ENCODE measurements at places on chromosomes 6 and 20. TPM values are rescaled to one million over a fixed set of nuclear protein-coding genes. Genes with fewer than 3 reads are reported as not detected.

DNA sequence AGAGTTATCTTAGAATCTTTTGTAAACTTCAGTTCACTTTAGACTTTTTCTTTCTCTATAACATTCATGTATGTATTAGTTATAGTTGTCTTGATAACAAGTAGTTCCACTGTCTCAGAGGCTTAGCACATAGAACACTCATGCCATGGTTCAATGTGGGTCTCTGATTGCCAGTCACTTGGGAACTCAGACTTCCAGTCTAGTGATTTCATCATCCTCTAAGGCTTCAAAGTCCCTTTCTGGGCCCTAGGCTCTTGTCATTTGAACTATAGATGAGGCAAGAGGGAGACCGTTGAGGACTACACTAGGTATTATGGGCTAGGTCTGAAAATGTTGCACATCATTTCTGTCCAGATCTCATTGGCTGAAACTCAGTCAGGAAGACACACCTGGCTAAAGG, 8.4 kb upstream of the EEF1E1 start:
- no peak for DNase-seq

The ZSCAN23 gene
- polyA plus RNA-seq, result 3.5 TPM

The PPIL6 gene
- not detected for polyA plus RNA-seq

GRCh38 chr6:12275107-12275506, 15.1 kb upstream of the EDN1 start:
- no peak for DNase-seq

DNA sequence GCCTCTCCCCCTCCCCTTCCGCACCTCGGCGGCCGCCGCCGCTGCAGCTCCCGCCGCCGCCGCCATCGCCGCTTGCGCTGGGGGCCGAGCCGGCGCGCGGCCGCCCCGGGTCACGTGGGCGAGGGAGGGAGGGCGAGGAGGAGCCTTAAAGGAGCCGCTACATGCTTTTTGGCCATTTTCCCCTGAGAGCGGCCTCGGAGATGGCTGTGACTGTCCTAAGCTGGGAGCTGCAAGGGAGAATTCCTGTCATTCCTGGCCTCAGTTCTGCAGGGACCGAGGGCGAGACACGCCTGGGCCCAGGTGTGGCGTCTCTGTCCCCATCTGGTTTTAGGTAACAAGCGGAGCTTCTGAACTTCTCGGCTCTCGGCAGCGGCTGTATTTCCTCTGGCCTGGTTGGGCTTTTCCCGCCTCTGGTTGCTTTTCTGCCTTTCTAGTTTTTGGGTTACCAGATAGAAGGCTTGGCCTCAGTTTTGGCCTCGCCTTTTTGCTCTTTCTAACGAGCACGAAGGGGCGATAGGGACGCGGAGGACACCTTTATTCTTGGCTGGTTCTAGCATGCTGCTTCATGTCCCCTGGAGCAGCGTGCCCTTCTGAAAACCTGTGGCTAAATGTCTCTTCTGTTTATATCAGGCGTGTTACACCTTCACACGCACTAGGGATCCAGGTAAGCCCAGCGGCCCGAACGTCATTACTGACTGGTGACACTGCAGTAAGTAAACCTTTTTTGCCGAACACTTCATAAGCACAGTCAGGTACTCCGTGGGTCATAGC, at the start of gene EHMT2:
Gene EHMT2, minus strand, starts transcription at position 87 of the 771 bp plus-strand sequence. Its CDS starts 21 bp downstream, at position 66.
- DNase-seq, result peak; percentile 96

The LPA gene
- polyA plus RNA-seq, result 0.10 TPM

The MYBL2 gene
- 2.5 TPM for polyA plus RNA-seq

- DNase-seq, result peak; percentile 14
Measured at GRCh38 chr6:153032255-153032882, 29.9 kb upstream of the MTRF1L start.
